ENCODE measurements at places on chromosomes 2 and 18.

DNA sequence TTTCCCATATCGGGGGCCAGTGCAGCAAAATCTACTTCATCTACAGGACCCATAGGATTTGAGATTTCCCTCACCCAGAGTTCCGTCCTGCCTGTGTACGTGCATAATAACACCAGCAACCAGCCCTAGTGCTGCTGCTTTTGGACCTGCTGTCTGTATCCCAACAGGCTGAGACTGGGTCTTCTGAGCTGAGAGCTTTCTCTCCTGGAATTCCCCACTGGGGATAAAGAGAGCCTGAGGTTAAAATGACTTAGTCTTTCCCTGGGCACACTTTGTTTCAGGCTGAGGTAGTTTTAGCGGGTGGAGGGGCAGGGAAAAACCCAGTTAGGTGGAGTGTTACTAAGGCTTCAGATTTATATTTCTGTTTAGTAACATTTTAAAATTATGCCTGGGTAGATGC, 62.5 kb downstream of the SERTAD2 start:
- DNase-seq, result no peak
- no peaks in the 10 kb centered on the region for H3K27me3 ChIP-seq
- H3K27ac ChIP-seq, result no peak overlapping the region
- H3K36me3 ChIP-seq, result peaks cover under 1% of the 10 kb centered on the region
- H3K4me3 ChIP-seq, result no peak overlapping the region

GRCh38 chr2:10964052-10964790, 52.5 kb downstream of the KCNF1 start:
- no peaks in the 10 kb centered on the region for H3K27me3 ChIP-seq
- peaks cover 15% of the 10 kb centered on the region for H3K4me1 ChIP-seq
- no peak overlapping the region for H3K4me3 ChIP-seq
- no peak overlapping the region for H3K27ac ChIP-seq
- peak; percentile 44 for DNase-seq

DNA sequence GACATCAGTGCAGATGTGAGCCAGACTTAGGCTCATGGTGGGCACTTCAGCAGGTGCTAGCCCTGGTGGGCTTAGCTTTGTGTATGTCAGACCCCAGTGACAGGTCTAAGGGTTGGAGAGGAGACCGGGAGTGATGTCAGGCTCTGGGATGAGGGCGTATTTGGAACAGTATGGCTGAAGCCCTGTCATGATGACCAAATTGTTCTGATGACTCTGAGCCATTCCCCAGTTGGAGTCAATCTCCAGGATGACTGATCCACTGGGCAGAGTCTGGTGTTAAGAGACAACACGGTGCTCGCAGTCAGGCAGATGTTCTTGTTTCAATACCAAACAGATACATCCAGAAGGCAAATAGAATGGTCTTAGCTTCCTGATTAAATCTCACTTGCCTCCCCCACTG, 241.5 kb downstream of the SOX11 start:
- no peak overlapping the region for H3K4me3 ChIP-seq
- peaks cover 4% of the 10 kb centered on the region for H3K4me1 ChIP-seq
- no peaks in the 10 kb centered on the region for H3K36me3 ChIP-seq
- DNase-seq, result no peak

- H3K27me3 ChIP-seq, result no peaks in the 10 kb centered on the region
- H3K27ac ChIP-seq, result no peak overlapping the region
- H3K4me3 ChIP-seq, result no peak overlapping the region
- no peaks in the 10 kb centered on the region for H3K4me1 ChIP-seq
- no peak for DNase-seq
Measured at GRCh38 chr2:74250189-74250631, 51.8 kb downstream of the MTHFD2 start.

- no peaks in the 10 kb centered on the region for H3K36me3 ChIP-seq
- H3K4me3 ChIP-seq, result peak overlapping the region; percentile 48
- no peaks in the 10 kb centered on the region for H3K4me1 ChIP-seq
- peaks cover 33% of the 10 kb centered on the region for H3K27me3 ChIP-seq
- DNase-seq, result peak; percentile 62
Measured at GRCh38 chr2:234495251-234496054, 1.4 kb downstream of the ARL4C start.

DNA sequence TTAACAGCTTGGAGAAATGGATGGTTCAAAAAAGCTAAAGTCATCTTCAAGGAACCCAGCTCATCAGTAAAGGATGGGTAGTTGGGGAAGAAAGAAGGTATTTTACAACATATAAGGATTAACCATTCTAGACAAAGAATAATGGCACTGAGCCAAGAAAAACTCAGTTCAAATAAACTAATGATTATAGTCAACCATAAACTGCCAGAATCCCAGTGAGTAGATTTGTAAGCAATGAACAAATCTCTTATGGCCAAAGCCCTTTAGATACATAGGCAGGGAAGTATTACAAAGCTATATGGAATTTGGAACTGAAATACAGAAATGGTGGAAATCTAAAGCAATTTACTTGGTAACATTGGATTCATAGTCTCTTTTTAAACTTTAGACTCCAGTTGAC, 92.4 kb upstream of the ZFP36L2 start:
- H3K27ac ChIP-seq, result no peak overlapping the region
- H3K36me3 ChIP-seq, result no peaks in the 10 kb centered on the region
- no peak for DNase-seq
- H3K27me3 ChIP-seq, result no peaks in the 10 kb centered on the region

- H3K4me3 ChIP-seq, result no peak overlapping the region
- H3K27ac ChIP-seq, result no peak overlapping the region
- no peaks in the 10 kb centered on the region for H3K4me1 ChIP-seq
- no peaks in the 10 kb centered on the region for H3K27me3 ChIP-seq
- H3K36me3 ChIP-seq, result no peaks in the 10 kb centered on the region
Measured at GRCh38 chr2:82342356-82342755, 2037.8 kb upstream of the LRRTM1 start.

- H3K4me1 ChIP-seq, result no peaks in the 10 kb centered on the region
- no peaks in the 10 kb centered on the region for H3K36me3 ChIP-seq
- no peaks in the 10 kb centered on the region for H3K27me3 ChIP-seq
- H3K27ac ChIP-seq, result no peak overlapping the region
Measured at GRCh38 chr18:6569813-6570212, 155.1 kb upstream of the L3MBTL4 start.

- no peak overlapping the region for H3K4me3 ChIP-seq
- H3K27ac ChIP-seq, result no peak overlapping the region
- H3K27me3 ChIP-seq, result no peaks in the 10 kb centered on the region
- H3K36me3 ChIP-seq, result no peaks in the 10 kb centered on the region
- no peaks in the 10 kb centered on the region for H3K4me1 ChIP-seq
Measured at GRCh38 chr18:27863780-27864430, 313.0 kb downstream of the CDH2 start.

DNA sequence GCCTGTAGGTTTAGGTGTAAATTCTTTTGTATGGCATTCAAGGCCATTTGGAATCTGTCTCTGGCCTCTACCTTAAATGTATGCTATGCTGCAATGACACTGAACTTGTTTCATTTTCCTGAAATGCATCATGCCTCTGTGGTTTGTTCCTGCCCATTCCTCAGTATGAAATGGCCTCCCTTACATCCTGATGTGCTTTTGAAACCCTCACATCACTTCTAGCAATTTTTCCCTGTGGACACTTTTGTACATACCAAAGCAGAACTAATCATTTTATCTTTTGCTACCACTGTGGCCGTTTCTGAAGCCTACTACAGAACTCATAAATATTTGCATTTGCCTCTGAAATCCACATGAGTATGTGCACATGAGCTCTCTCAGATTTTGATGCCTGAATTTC, 557.2 kb downstream of the ERBB4 start:
- no peaks in the 10 kb centered on the region for H3K27me3 ChIP-seq
- no peaks in the 10 kb centered on the region for H3K4me1 ChIP-seq
- no peak overlapping the region for H3K27ac ChIP-seq
- no peak for DNase-seq

GRCh38 chr2:16664809-16665747, 556 bp downstream of the CYRIA start:
- H3K36me3 ChIP-seq, result no peaks in the 10 kb centered on the region
- H3K4me3 ChIP-seq, result peak overlapping the region; percentile 87
- H3K27ac ChIP-seq, result peak overlapping the region; percentile 67
- DNase-seq, result peak; percentile 74
- H3K4me1 ChIP-seq, result peaks cover 47% of the 10 kb centered on the region
- H3K27me3 ChIP-seq, result no peaks in the 10 kb centered on the region

GRCh38 chr2:215365184-215365658, 53.4 kb downstream of the ATIC start:
- H3K27me3 ChIP-seq, result no peaks in the 10 kb centered on the region
- H3K27ac ChIP-seq, result no peak overlapping the region
- peaks cover 88% of the 10 kb centered on the region for H3K36me3 ChIP-seq
- DNase-seq, result no peak
- H3K4me1 ChIP-seq, result no peaks in the 10 kb centered on the region

DNA sequence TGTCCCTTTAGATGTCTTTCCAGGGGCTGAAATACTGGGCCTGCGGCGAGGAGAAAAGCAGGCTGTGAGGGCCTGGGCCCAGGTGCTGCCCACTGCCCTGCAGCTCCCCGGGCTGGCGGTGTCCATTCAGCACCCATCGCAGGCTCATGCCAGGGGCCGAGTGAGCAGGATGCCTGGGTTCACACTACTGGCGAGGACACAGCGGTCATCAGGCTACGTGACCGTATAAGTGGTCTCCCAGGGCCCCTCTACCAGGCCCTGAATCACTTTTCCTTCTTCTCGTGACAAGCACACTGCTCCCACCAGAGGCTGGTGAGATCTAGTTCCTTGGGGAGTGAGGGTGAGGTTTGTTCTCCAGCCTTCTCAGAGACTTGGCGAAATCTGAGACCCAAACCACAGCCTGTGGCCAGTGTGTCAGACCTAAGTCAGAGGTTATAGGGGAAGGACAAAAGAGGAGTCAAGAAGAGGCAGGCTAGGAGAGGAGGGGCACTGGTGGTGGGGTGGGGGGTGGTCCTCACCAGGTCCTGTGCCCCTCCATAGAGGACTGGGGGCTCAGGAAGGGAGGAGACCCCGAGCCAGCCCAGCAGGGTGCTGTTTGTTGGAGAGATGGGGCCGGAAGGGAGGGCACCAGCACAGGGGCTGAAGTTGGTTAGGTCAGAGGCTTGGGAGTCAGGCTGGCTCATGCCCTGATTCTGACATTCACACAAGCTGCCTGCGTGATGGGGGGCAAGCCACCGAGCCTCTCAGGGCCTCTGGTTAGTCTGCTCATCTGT, 6.6 kb upstream of the SEMA4C start:
- H3K27ac ChIP-seq, result no peak overlapping the region
- DNase-seq, result no peak
- no peak overlapping the region for H3K4me3 ChIP-seq

All from sigmoid colon (tissue), 7 donors.